ENCODE measurements at places on chromosomes 5 and 9.

DNA sequence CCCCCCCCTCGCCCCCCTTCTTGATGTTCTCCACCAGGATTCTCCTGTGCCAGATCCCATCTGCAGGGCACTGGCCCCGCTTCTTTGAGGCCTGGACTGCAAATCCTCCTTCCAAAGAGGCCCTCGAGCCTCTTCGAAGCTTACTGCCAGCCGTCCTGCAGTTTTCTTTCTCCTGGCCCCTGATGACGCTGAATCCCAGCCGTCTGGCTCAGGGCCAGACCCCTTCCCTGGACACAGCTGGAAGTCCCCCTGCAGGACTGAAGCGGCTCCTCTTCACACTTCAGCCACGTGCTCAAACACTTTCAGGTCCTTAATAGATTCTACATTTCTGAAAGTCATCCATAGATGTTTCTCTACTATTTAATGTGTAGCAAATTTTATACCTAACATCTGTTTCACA is 121.5 kb downstream of the EHMT1 start:
- no peak for DNase-seq

DNA sequence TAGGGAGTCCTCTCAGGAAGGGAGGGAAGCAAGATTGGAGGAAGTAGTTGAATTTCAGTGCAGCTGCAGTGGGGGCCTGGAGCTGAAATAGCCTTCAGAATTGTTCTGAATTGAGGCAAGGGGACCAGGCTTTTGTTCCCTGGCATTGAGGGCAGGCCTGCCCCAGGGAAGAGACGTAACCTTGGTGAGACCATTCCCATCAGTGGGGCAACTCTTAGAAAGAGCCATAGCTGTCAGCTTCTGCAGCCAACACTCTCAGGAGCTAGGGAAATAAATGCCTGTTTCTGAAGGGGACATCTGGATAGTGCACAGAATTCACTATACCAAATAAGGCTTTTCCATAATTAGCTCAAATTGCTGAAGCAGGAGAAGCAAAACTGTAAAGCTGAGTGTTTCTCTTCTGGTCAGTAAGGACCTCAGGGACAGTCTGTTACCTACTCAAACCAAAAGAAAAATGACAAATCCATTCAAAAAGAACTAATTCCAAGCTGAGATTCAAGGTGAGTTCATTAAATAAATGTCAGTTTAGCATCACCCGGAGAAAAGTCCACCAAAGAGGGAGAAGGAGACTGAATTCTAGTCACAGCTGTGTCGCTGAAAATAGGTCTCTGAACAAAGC is 44.0 kb downstream of the LYRM7 start:
- DNase-seq: no peak

DNA sequence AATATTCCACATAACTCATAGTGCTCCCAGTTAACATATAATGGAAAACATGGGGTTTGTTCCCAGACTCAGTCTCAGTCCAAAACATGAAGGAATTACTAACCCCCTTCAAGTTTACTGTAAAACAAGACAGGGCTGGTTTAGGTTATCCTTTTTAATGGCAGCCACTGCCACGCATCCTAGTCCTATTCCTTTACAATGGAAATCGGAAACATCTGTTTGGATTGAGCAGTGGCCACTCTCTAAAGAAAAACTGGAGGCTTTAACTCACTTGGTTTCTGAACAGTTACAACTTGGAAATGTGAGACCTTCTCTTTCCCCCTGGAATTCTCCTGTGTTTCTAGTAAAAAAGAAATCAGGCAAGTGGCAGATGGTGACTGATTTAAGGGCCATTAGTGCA is 609.9 kb upstream of the ACO1 start:
- no peak for DNase-seq

DNA sequence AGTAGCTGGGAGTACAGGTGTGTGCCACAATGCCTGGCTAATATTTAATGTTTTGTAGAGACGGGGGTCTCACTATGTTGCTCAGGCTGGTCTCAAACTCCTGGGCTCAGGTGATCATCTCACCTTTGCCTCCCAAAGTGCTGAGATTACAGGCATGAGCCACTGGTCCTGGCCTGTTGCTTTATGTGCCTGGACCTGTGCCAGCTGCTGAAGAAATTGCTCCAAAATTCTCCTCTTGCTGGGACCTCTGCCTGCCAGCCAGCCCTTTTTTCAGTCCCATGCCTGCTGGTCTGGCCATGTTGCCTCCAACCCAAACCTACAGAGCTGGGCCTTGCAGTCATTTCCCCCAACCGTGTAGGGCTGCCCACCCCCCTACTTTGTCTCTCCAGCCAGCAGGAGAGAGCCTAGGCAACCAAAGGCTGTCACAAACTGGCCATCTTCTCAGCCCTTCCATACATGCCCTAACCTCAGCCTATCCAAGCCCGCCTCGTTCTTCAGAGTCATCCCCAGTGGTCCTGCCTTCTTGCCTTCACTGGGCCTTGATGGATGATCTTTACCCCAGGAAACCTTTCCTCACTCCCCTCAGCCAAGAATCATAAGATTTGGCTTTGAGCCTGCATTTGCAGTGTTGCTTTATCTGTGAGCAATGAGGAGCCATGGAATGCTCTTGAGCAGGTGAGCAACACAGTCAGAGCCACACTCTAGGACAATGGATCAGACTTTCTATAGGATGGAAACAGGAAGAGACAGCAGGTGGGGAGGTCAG is 27.4 kb upstream of the SYNPO start:
- DNase-seq: no peak

GRCh38 chr5:74885170-74885569 is 19.0 kb upstream of the FAM169A start:
- DNase-seq: no peak
